Renal cortex interstitium (tissue), 15 donors: ENCODE measurements at places on chromosomes 2 and 18. TPM values are rescaled to one million over a fixed set of nuclear protein-coding genes. Genes with fewer than 3 reads are reported as not detected.

CD207 gene
- 0.09 TPM for polyA plus RNA-seq

EML6 gene
- polyA plus RNA-seq, result 20.3 TPM

IL36B gene
- polyA plus RNA-seq, result not detected

RRM2 gene
- 65.9 TPM for polyA plus RNA-seq

AP1S3 gene
- 17.7 TPM for polyA plus RNA-seq

CABYR gene
- 8.5 TPM for polyA plus RNA-seq

SLC23A3 gene
- 35.0 TPM for polyA plus RNA-seq

DNA sequence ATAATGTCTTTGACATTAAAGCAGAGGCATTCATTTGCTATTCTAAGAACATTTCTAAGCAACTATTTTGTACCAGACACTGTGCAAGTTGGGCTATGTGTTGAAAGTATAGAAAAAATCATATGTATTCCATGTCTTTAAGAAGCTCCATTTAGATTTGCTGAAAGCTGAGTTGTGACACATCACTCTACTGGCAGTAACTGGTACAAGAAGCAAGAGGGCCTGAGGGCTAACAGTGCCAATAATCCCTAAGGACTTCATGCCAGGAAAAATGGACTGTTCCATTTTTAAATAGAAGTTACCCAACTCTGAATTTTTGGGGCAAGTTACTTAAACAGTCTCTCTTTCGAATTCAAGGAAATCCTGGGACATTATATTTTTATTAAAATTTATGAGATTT, 178.7 kb downstream of the SRBD1 start:
- DNase-seq, result no peak

DNA sequence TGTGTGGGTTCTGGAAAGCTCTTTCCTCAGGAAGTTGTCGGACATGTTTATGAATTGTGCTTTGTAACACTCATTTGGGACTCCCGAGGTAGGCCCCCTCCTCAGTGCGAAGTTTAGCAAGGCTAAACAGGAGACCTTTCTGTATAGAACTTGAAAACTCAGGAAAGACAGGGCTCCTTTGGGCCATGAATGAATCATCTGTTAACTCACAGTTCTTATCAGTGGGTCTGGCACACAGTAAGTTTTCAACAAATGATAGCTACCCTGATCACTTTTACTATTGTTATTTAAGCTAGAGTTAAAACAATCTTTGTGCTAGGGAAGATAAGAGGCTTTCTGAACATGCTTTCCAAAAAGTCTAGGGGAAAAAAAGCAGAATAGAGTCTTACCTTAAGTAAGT, 430.5 kb upstream of the ETAA1 start:
- DNase-seq, result no peak

- DNase-seq, result no peak
Measured at GRCh38 chr2:110979471-110980338, 141.0 kb upstream of the BCL2L11 start.

DNA sequence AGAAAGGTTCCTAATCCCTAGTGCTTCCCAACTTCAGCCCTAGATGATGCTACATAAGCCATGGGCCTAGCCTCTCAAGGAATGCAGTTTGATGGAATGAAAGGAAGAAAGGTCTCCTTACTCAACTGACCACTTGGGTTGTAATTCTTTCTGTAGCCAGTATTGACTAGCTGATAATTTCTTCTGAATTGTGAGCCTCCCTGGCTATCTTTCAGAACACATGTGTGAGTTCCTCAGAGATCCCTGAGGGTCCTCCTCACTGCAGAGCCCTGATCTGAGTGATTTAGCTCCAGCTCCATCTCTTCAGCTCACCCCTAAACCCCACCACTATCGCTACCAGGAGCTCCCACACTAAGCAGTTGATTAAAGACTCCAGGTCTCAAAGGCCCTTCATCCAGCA, 31.5 kb downstream of the CFAP210 start:
- DNase-seq, result no peak

- DNase-seq, result no peak
Measured at GRCh38 chr2:104476563-104476988, 377.3 kb upstream of the POU3F3 start.

DNA sequence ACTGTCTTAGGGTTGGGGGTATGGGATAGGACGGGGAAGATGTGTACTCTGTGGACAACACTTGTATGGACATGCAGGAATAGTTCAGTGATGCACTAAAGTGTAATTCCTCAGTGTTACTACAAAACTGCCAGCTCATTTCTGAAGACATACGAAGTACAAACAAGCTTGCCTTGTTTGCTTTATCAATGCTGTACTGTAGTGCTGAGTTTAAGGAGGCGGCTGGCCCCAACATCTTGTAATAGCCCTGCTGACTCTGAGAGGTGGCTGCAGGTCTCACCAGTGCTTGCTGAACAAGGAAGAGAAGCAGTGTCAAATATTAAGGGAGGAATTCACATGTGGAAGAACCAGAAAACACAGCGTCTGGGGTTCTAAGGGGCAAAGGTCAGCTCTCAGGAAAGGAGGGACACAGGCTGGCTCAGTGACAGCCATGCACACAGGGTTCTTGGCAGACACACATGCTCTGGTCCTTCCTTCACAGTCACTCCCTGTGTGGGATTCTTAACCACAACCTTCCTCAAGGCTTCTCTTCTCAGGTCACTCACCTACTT, 39.8 kb upstream of the EVA1A start:
- DNase-seq, result no peak

GRCh38 chr2:197446844-197447243, 6.5 kb upstream of the COQ10B start:
- DNase-seq, result no peak

GRCh38 chr2:206616151-206616550, 26.1 kb upstream of the FAM237A start:
- DNase-seq, result no peak

DNA sequence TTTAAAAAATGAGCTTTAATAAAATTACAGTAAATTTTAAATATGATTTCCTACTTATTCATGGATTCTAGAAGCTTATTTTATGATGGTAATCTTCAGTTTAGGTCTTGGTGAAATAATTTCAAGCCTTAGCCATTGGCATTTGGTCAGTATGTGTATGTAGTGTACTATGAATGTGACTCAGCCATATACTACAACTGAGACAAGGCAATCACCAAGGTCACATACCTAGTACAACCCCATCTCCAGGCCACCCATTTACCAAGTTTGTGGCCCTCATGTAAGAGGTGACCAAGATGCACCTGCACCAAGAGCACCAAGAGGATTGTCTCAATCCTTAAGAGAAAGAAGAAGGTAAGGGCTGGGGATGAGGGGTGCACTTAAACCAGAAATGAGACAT, 54.8 kb upstream of the FRZB start:
- DNase-seq, result no peak

GRCh38 chr2:189552991-189553404, 27.6 kb downstream of the SLC40A1 start:
- DNase-seq, result no peak

DNA sequence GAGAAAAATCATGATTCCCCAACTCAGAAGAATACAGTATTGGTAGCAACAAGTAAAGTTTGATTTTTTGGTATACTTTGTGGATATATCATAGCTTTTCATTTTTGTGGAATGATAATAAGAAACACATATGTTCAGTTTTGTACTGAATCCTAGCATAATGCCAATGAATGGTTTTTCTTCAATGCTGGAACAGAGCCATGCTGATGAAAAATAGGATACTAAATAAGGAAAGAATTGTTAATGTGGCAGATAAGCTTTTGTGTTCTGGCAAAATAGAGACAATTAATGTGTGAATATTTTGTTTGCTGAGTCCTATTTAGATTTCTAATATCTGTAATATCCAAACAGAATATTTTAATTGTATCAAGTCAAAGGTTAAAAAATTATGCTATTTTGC, 21.9 kb downstream of the CD28 start:
- no peak for DNase-seq

DNA sequence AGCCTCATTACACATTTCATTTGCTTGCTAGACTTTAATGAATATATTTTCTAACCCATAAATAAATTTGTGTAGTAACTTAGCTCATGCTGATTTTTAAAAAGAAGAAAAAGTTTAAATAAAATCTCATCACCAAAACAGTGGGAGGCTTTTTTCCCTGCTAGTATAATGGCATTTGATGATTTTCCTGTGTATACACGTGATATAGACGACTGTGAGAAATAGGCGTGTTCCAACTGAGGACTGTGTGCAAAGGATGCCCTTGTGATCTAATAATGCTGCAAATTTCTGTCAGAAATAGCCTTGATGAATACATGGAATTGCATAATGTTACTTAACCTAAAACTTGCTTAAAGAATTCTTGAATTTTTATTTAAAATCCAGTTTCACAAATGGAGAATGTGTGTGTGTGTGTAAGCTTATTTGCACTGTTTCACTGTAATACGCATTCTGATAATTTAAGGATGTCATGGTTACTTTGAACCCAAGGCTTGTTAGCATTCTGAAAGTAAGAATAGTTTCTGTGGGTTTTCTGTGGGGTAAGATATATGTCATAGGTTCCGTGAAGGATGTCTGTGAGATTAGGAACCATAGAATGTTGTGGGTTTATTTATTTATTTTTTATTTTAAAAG, 178.0 kb downstream of the DLGAP1 start:
- DNase-seq, result no peak

- no peak for DNase-seq
Measured at GRCh38 chr2:5596868-5597267, 95.3 kb upstream of the SOX11 start.

DNA sequence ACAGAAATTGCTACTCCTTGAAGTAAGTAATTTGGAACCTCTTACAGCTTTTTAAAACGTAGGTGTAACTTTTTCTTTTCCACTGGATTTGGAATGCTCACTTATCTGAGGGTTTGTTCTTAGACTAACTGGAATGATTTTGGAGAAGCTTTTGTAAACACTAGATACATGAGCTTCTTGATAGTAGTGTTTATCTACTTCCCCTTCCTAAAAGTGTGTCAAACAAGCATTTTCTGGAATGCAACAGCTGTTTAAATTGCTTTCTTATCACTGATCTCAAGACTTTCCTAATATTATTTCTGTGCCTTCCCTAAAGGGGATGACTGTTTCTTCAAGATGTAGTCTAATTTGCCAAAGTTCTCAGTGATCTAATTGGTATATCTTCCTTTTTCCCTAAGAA, 282.6 kb downstream of the CCDC178 start:
- no peak for DNase-seq
